ENCODE measurements at places on chromosomes 2 and 18.

GRCh38 chr2:196278491-196278911 lies 107.1 kb upstream of the STK17B start:
- peak; percentile 90 for DNase-seq

GRCh38 chr2:201854221-201854801 lies 48.0 kb downstream of the CDK15 start:
- DNase-seq, result peak; percentile 92

DNA sequence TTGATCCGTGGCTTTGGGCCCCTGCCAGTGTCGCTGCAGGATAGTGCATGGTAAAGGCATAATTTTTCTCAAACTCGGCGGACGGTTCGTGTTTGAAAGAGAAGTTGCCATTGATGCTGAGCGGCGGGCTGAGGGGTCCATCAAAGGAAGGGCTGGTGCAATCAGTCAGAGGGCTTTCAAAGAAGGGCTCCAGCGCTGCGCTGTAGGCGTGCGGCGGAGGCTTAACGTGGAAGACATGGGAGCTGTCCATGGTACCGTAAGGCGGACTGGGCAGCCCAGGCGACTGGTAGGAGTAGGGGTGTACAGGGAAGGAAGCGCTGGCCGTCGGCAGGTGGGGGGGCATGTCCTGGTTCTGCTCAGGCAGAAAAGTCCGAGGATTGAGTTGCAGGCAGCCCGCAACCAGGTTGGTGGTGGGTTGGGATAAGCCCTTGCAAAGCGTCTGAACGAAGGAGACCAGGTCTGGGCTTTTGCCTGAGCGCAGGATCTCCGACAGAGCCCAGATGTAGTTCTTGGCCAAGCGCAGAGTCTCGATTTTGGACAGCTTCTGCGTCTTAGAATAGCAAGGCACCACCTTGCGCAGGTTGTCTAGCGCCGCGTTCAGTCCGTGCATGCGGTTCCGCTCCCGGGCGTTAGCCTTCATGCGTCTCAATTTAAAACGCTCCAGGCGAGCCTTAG lies 2.3 kb downstream of the NEUROD1 start:
- DNase-seq, result peak; percentile 50

GRCh38 chr2:86633155-86633651 lies 9.5 kb upstream of the RNF103 start:
- DNase-seq, result no peak

- DNase-seq, result no peak
Measured at GRCh38 chr2:17232776-17233556, 285.3 kb downstream of the RAD51AP2 start.

DNA sequence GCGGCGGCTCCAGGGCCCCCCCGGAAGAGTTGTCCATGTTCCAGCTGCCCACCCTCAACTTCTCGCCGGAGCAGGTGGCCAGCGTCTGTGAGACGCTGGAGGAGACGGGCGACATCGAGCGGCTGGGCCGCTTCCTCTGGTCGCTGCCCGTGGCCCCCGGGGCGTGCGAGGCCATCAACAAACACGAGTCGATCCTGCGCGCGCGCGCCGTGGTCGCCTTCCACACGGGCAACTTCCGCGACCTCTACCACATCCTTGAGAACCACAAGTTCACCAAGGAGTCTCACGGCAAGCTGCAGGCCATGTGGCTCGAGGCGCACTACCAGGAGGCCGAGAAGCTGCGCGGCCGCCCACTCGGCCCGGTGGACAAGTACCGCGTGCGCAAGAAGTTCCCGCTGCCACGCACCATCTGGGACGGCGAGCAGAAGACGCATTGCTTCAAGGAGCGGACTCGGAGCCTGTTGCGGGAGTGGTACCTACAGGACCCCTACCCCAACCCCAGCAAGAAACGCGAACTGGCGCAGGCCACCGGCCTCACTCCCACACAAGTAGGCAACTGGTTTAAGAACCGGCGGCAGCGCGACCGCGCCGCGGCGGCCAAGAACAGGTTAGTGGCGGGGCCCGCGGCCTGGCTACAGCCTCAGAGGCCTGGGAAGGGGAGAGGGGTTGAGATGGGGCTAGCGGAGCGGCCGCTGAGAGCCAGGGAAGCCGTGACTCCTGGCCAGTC lies 965 bp downstream of the SIX3 start:
- DNase-seq, result no peak

DNA sequence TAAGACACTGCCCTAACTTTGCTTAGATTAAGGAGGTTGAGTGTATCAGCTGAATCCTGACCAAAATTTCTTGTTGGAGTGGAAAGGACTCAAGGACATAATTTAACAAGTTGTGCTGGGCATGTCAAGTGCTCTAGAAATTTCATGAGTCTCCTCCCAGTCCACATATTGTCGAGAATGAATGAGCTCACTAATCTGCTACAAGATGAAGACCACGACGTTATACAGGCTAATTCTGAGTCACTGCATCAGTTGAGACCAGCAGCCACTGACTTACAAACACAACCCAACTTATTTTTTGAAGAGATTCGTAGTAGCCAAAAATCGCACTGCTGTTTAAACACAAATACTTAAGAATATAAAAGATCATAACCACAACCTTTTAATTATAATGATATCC lies 28.7 kb upstream of the SLC8A1 start:
- DNase-seq, result no peak

DNA sequence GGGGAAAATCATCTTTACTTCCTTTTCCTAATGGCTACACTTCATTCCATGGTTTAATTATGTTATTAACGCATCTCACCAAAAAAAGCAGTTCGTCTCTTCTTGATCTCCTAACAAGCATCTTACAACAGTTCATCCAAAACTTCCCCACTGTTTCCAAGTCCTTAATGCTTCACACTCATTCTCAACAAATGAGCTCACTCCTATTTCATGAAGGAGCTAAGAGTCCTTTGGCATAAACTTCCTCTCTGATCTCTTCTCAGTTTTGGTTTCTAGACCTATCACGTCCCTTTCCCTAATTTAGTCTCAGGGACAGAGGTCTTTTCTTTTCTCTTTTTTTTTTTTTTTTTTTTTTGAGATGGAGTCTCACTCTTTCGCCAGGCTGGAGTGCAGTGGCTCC lies 205.9 kb upstream of the SLC39A10 start:
- no peak for DNase-seq

DNA sequence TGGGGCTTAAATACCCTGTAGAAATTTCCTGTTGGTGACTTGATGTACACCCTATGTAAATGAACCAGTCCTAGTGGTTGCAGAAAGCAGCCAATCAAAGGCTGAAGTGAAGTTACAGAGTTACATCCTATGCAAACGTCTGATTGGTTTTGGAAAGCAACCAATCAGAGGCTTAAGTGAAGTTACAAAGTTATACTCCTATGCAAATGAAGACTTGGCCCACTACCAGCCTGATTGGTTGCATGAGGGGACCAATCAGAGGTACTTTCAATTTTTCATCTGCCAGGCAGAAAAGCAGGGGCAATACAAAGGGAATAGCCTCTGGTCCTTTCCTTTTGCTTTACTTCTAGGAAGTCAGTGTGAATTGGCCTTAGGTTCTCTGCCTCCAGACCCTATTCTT lies 13.6 kb upstream of the ZNF397 start:
- no peak for DNase-seq

- DNase-seq, result no peak
Measured at GRCh38 chr2:28602751-28603639, 107.1 kb downstream of the PLB1 start.

DNA sequence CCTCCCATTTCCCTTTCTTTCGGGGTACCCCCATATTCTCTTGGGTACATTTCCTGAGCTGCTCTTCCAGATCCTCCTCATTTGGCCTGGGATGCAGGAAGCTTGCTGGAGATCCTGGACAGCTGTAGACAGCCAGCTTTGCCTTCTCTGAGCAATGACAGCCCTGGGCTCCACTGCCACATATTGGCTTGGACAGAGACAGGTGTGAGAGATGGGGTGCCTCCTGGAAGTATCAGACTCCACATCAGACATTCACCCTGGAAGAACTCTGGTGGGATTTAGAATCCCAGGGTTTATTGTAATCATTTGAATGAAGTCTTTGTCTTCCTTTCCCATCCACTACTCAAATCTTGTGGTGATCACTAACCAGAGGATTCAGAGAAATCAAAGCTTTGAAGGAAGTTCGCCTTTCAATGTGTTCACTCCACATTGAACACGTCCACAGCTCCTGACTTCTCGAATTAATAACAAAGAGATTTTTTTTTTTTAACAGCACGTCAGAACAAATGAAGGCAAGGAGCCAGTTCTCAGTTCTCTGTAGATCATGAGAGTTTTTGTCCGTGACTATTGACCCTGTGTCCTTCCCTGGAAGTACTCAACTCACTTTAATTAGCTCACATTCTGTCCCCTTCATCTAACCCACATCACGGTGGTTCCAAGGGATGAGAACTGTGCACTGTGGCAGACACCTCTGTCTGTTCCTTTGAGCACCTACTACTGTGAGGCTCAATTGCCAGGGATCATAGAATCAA lies 377.6 kb upstream of the TRIB2 start:
- DNase-seq, result no peak

GRCh38 chr2:220240641-220241040 lies 613.2 kb downstream of the SLC4A3 start:
- DNase-seq, result no peak

DNA sequence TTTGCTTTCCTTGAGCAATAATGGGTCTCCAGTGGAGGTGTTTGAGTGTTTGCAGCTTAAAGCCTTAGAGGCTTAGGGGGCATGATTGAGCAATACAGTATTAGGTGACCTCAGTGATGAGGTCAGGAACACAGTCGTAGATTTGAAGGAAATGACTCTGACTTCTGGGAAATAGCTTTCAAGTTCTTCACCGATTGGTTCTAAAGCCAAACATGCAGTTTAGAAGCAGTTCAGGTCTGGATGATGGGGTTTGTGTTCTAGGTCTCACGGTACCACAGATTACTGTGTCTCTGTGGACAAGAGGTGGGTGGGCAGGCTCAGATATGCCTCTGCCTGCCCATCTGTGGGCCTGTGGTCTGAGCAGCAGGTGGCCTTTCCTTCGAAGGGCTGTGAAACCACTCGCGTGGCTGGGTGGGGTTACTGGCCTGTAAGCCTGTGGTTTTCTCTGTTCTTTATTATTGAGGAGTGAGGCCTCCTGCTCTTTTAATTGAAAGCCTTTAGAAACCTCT lies 7.8 kb downstream of the MTHFD2 start:
- peak; percentile 56 for DNase-seq

DNA sequence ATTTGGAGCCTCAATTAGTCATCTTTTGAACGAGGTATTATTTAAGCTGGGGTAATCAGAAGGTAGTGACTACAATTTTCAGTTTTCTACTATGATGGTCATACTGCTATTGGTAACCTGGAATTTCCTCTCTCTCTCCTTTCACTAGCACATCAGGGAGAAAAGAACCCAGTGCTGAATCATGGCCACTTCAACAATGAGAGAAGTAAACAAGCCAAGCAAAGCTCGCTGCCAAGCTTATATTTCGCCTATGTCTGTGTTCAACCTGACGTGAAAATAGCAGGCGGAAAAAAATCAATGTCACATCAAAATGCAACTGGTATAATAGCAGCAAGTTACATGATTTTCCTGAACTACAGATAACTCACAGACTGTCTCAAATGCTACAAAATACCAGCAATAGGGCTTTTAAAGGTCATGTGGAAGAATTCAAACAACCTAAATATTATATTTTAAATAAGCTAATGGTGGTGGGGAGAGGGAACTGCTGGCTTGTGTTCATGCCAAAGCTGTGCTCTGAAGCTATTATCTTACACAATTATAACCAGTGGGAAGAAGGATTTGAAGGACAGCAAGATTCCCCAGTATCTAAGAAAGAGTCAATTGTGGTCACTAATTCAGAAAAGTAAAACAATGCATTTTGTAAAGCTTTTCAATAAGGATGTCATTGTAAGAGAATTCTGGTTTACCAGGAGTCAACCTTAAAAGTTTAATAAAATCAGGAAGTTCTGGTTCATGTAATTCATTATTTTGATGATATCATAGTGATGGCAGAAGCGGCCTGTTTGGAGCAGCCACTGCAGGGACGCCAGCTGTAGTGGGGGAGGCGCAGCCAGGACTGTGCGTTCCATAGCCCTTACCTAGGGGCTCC lies 38.0 kb downstream of the RNF152 start:
- no peak for DNase-seq

DNA sequence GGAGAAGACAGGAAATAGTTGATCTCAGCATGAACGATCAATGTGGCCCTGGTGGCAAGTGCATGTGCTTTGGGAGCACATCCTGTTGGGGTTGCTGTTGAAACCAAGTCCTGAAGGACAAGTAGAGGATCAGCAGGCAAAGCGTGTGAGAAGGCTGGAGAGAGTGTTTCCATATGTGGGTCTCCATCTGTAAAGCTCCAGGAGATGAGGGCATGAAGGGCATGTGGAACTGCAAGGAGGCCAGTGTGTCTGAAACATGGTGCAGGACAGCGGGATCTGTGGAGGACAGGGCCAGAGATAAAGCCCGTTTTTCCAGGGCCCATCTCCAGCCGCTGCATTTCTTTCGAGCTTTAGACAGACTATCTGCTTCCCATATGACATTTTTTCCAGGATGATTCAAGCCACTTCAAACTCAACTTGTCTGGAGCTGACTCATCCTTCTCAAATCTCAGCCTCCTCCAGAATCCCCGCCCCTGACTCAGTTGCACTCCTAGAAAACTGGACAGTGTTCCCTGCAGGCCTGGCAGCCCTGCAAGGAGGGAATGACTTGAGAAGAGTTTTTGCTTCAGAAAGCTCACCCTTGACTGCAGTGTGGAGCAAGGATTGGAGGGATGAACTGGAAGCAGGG lies 226.1 kb downstream of the VAPA start:
- no peak for DNase-seq

- DNase-seq, result no peak
Measured at GRCh38 chr2:228615496-228615895, 434.0 kb upstream of the SPHKAP start.

- DNase-seq, result no peak
Measured at GRCh38 chr2:10732924-10733565, 11.6 kb downstream of the ATP6V1C2 start.

DNA sequence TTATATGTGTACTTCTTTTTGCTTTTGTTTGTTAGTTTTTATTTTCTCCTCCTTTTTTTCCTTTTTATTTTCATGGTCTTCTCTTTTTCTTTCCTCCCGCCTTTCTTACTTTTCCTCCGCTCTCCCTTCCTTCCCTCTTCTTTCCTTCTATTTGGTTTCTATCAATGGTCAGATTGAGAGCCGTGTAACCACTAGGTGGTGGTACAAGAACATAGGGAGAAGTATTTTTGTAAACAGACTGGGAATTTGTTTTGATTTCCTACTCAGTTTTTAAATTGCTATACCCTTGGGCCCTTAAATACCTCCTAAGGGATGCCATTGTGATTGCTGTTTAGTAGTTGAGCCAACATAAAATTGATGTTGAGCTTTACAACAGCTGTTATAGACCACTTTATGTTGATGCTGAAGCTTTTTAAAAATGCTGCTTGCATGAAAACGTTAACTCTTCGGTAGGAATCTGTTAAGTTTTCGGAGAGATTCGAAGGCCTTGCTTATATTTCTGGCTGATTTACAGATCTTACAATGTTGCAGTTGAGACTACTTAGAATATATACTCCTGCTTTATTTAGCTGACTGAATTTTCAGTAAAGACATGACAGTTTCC lies 124.2 kb downstream of the UBE2E3 start:
- DNase-seq, result peak; percentile 34

All from stromal cell of bone marrow (primary cell).